ENCODE measurements at places on chromosomes 7 and 10. TPM values are rescaled to one million over a fixed set of nuclear protein-coding genes. Genes with fewer than 3 reads are reported as not detected.

The SDK1 gene
- total RNA-seq, result 0.46 TPM

The AGAP3 gene
- total RNA-seq, result 62.0 TPM

The OR6V1 gene
- total RNA-seq, result not detected

The JAKMIP3 gene
- total RNA-seq, result 1.8 TPM

The ATP6V0A4 gene
- 0.22 TPM for total RNA-seq

The TUBAL3 gene
- total RNA-seq, result 0.52 TPM
